ENCODE measurements at places on chromosomes 6 and 20. TPM values are rescaled to one million over a fixed set of nuclear protein-coding genes. Genes with fewer than 3 reads are reported as not detected.

- H3K27ac ChIP-seq: no peak overlapping the region
- H3K36me3 ChIP-seq: no peaks in the 10 kb centered on the region
Observed at GRCh38 chr20:62678553-62678952, 30.1 kb upstream of the NTSR1 start.

DNA sequence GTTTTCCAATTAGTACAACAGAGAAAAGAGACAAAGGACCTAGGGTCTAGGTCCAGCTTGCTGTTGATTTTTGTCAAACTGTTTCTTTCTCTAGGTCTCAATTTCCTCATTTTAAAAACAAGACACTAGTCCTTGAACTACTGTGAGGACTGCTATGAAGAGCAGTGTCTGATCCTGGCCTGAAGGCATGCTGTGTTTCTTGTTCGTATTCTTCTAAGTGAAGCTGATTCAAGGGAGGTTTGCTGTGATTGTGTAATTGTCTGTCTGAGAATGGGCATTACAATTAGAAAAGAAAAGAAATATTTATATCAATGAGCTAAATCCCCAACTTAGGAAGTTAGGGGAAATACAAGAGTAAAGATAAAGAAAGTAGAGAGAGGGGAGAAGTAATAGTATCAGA is 228.2 kb upstream of the SUPT3H start:
- H3K4me3 ChIP-seq: no peak overlapping the region
- H3K27me3 ChIP-seq: no peaks in the 10 kb centered on the region
- H3K4me1 ChIP-seq: no peaks in the 10 kb centered on the region
- H3K27ac ChIP-seq: no peak overlapping the region

GRCh38 chr6:91704531-91704930 is 1117.7 kb upstream of the MAP3K7 start:
- H3K27ac ChIP-seq: no peak overlapping the region
- H3K4me1 ChIP-seq: no peaks in the 10 kb centered on the region
- no peak overlapping the region for H3K4me3 ChIP-seq
- no peak for DNase-seq

DNA sequence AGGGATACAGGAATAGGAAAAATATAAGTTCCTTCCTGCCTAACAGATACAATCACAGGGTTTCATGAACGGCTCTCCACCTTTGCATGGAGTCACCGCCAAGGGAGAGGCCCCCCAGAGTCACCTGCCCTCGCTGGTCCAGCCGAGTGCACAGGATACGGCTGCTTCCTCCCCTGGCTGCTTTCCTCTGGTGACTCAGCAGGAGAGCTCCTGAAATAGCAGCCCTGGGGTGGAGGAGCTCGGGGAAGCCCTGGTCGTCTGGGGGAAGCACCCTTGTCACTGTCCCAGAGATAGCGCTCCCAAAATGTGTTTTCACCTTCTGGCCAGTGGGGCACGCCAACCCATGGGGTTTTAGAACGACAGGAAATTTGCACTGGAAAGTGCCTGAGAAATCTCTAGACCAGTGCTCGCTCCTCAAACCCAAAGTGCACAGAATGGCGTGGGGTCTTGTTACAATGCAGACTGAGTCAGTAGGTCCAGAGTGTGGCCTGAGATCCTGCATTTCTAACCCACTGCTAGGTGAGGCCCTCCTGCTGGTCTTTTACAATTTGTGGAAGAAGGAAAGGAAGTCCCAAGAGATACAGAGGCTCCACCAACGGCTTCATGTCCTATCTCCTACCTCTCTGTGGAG is 35.9 kb upstream of the FAM50B start:
- no peak overlapping the region for H3K27ac ChIP-seq
- H3K36me3 ChIP-seq: no peaks in the 10 kb centered on the region
- DNase-seq: no peak
- H3K4me3 ChIP-seq: no peak overlapping the region
- no peaks in the 10 kb centered on the region for H3K27me3 ChIP-seq

DNA sequence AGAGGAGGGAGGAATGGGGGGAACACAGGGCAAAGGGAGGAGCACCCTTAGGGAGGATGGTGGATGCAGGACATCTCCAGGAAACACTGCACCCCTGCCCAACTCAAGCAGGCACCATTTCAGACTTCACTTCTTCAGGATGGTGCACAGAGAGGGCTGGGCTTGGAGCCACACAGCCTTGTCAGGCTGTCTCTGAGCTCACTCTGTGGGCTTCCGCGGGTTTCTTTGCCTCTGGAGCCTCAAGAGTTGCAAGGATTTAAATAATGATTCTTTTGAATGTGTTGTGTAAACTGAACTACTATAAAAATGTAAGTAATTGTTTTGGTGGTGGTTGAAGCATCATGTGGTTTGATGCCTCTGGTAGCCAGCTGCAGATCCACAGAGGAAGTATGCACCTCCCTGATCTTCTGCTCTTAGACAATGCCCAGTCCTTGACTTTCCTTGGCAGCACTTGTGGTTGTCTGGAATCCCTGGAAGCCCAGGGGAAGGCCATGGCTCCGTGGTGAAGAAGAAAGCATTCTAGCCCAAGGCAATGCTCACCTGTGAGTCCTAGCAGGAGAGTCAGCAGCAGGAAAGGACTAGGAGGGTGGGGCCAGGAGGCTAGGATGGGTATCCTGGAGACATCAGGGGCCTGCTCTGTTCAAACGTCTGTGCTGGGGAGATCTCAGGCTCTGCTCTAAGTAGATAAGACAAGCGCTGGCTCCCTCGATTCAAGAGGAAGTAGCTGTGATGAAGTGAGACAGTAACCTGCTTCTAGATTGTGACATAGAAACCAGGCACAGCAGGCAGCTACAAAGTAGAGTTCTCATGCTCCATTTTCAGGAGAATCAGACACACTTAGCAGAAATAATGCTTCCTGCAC is 50.2 kb upstream of the SIRPG start:
- DNase-seq: no peak
- no peaks in the 10 kb centered on the region for H3K4me1 ChIP-seq
- no peaks in the 10 kb centered on the region for H3K36me3 ChIP-seq

GRCh38 chr20:20733943-20734342 is 21.5 kb upstream of the RALGAPA2 start:
- peaks cover 24% of the 10 kb centered on the region for H3K4me1 ChIP-seq
- no peaks in the 10 kb centered on the region for H3K36me3 ChIP-seq
- no peaks in the 10 kb centered on the region for H3K27me3 ChIP-seq
- DNase-seq: no peak
- H3K27ac ChIP-seq: no peak overlapping the region

DNA sequence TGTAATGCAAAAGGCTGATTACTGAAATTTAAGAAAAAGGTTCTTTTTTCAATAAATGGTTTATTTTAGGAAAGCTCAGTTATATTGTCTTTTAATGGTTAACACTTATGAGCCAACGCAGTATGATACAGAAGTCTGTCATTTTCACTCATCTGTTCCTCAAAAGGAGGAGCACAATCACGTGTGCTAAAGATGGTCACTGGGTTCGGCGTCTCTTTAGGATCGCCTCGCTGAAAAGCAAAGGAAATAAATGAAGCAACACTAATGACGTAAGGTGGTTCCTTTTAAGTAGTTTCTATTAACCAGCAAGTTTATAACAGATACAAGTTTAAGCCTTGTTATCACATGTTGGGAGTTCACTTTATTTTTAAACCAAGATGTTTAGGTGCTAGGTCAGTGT is 125.7 kb downstream of the MAP3K4 start:
- H3K36me3 ChIP-seq: peaks cover 77% of the 10 kb centered on the region
- DNase-seq: no peak
- H3K27ac ChIP-seq: no peak overlapping the region
- no peaks in the 10 kb centered on the region for H3K27me3 ChIP-seq
- H3K4me1 ChIP-seq: no peaks in the 10 kb centered on the region

DNA sequence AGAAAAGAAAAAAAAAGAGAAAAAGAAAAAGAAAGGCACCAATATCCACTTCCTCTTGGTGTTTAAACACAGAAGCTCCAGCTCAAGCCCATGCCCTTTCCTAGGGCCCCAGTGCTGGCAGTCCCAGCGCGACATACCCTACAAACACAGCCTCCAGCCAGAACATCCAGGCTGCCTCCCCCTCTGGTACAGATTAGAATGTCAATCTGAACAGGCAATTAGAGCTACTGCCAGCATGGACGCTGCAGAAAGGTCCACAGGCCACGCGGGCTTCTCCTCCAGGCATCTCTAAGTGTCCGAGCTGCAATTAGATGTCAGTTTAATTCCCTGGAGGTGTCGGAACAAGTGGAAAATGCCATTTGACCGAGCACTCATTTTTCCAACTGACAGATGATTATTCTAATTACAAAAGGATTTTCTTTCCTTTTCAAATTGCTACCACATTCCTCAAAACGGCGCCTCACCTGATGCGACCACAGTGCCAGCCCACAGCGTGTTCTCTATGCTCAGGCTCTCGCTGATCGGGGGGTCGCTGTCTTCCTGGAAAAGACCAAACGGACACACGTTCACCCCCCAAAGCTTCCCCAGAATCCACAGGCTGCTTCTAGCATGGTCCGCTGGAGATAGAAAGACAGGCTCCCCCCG is 79.5 kb downstream of the ATP9A start:
- no peak overlapping the region for H3K4me3 ChIP-seq
- DNase-seq: no peak
- H3K27me3 ChIP-seq: no peaks in the 10 kb centered on the region
- no peak overlapping the region for H3K27ac ChIP-seq

GRCh38 chr20:35600993-35601973 is 14.3 kb upstream of the SPAG4 start:
- H3K4me3 ChIP-seq: peak overlapping the region; percentile 48
- peaks cover 15% of the 10 kb centered on the region for H3K27me3 ChIP-seq
- no peak overlapping the region for H3K27ac ChIP-seq
- no peaks in the 10 kb centered on the region for H3K36me3 ChIP-seq

- peak overlapping the region; percentile 69 for H3K4me3 ChIP-seq
- peak; percentile 85 for DNase-seq
- H3K4me1 ChIP-seq: peaks cover 18% of the 10 kb centered on the region
Observed at GRCh38 chr6:167825332-167826229, 1.1 kb upstream of the AFDN start.

DNA sequence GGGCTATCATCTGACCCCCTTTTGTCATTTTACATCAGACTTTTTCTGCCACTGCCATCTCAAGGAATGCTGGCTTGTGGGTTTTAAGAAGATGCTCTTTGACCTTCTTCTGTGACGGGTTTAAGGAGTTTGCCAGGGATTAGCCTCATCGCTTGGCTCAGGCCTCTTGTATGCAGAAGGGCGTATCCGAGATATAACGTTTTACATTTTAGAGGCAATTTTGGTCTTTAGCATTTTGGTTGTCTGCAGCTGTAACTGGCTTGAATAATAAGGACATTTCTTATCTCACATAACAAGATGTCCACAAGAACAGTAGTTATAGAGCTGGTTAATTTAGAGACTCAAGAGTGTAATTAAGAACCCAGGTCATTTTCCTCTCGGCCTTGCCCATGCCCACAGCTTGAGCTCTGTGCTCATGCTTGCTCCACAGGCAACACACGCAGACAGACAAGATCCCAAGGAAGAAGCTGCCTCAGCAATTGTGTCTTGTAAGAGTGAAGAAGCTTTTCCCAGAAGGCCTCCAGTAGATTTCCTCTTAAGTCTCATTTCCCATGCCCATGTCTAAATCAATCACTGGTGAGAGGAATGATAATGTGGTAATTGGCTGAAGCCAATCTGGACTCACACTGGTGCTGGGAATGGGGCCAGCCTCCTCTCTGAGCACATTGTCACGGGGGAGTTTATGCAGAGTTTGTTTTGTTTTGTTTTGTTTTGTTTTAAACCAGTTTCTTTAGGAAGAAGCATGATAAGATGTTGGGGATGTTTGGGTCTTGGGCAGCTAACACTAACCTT is 36.8 kb downstream of the PTCHD4 start:
- peaks cover 4% of the 10 kb centered on the region for H3K27me3 ChIP-seq
- no peaks in the 10 kb centered on the region for H3K36me3 ChIP-seq
- no peak overlapping the region for H3K4me3 ChIP-seq
- H3K27ac ChIP-seq: no peak overlapping the region
- DNase-seq: no peak

DNA sequence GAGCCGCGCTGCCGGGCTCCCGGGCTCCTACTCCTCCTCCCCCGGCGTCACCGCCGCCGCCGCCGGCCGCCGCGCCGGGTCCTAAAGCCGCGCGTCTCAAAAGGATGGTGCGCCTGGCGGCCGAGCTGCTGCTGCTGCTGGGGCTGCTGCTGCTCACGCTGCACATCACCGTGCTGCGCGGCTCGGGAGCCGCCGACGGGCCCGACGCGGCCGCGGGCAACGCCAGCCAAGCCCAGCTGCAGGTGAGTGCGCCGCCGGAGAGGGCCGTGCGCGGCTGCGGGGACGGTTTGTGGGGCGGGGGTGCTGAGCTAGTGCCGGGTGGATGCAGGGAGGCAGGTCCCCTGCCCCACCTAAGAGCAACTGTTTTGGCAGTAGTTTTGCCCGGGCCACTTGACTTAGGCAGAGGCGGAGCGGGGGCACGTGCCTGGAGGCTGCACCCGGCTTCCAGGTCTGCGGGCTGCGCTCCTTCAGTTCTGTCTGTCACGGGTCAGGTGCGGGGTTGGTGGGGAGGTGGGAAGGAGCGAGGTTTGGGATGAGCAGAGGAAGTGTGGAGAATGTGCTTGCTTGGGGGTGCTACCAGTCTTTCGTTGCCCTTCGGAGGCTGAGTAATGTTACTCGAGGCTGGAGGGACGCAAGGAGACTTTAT is 722 bp downstream of the ISM1 start:
- no peaks in the 10 kb centered on the region for H3K36me3 ChIP-seq
- no peak overlapping the region for H3K27ac ChIP-seq
- DNase-seq: peak; percentile 80
- peaks cover 12% of the 10 kb centered on the region for H3K4me1 ChIP-seq
- peak overlapping the region; percentile 53 for H3K4me3 ChIP-seq
- peaks cover 18% of the 10 kb centered on the region for H3K27me3 ChIP-seq

- no peaks in the 10 kb centered on the region for H3K36me3 ChIP-seq
- no peak overlapping the region for H3K27ac ChIP-seq
- DNase-seq: no peak
- H3K4me1 ChIP-seq: no peaks in the 10 kb centered on the region
- no peak overlapping the region for H3K4me3 ChIP-seq
- no peaks in the 10 kb centered on the region for H3K27me3 ChIP-seq
Observed at GRCh38 chr6:5617179-5617578, 355.9 kb downstream of the FARS2 start.

GRCh38 chr6:82766476-82766875 is 299.2 kb downstream of the UBE3D start:
- no peak overlapping the region for H3K4me3 ChIP-seq
- DNase-seq: no peak
- H3K36me3 ChIP-seq: no peaks in the 10 kb centered on the region
- H3K27me3 ChIP-seq: no peaks in the 10 kb centered on the region
- no peaks in the 10 kb centered on the region for H3K4me1 ChIP-seq

- H3K27ac ChIP-seq: no peak overlapping the region
- no peak overlapping the region for H3K4me3 ChIP-seq
- no peaks in the 10 kb centered on the region for H3K4me1 ChIP-seq
- peaks cover 3% of the 10 kb centered on the region for H3K36me3 ChIP-seq
- no peaks in the 10 kb centered on the region for H3K27me3 ChIP-seq
- no peak for DNase-seq
Observed at GRCh38 chr6:108355890-108356289, 61.0 kb downstream of the AFG1L start.

The CNBD2 gene
- total RNA-seq: 3.4 TPM

The GNAS-AS1 gene
- 1.1 TPM for total RNA-seq

The WFDC10B gene
- total RNA-seq: not detected

The CLPSL2 gene
- total RNA-seq: not detected

The HLA-DQB2 gene
- total RNA-seq: 62.8 TPM

The MAK gene
- 0.29 TPM for total RNA-seq

The SMLR1 gene
- total RNA-seq: not detected

The DNMT3B gene
- total RNA-seq: 0.84 TPM

The OR2B6 gene
- not detected for total RNA-seq

The PPIL6 gene
- 4.2 TPM for total RNA-seq

The AFDN gene
- total RNA-seq: 179 TPM

The HSPA1L gene
- total RNA-seq: 2.0 TPM

The RNF39 gene
- total RNA-seq: 2.4 TPM

The BPIFA1 gene
- total RNA-seq: not detected

The PDYN gene
- not detected for total RNA-seq

The GABRR1 gene
- total RNA-seq: not detected

The SDHAF4 gene
- total RNA-seq: 9.2 TPM

The OR2B3 gene
- total RNA-seq: not detected

The POLR1H gene
- total RNA-seq: 20.3 TPM

The OOEP gene
- 1.2 TPM for total RNA-seq
